ENCODE measurements at places on chromosomes 6 and 20. TPM values are rescaled to one million over a fixed set of nuclear protein-coding genes. Genes with fewer than 3 reads are reported as not detected.

Gene GSTA2
- not detected for total RNA-seq

Gene COL19A1
- not detected for total RNA-seq

Gene TTBK1
- total RNA-seq, result not detected

Gene CLIC1
- total RNA-seq, result 480 TPM

Gene FAM83B
- 40.3 TPM for total RNA-seq

Gene CCN2
- 1.3 TPM for total RNA-seq

Gene FAM83C
- 0.26 TPM for total RNA-seq

Gene FNDC11
- total RNA-seq, result 0.26 TPM

Gene SLC12A5
- total RNA-seq, result not detected
